Calu3 (cell line): ENCODE measurements at places on chromosomes 1 and 21. TPM values are rescaled to one million over a fixed set of nuclear protein-coding genes. Genes with fewer than 3 reads are reported as not detected.

DNA sequence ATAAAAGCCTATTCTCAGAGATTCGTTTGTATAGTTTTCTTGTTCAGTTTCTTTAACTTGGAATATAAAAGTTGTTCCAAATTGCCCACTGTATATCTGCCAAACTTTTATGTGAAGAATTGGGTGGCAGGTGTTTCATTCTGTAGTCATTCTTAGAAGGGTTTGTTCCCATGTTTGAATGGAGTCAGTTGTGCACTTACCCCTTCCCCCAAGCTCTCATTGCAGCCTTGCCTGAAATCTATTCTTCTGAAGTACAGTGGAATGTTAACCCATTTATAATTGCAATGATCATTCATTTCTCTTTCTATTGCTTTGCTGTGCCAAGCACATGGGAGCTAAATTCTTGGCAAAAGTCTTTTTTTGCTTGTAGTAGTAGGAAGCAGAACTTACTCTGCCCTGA is 375.3 kb upstream of the C1orf87 start:
- DNase-seq = no peak
- H3K4me3 ChIP-seq = no peak overlapping the region
- no peaks in the 10 kb centered on the region for H3K36me3 ChIP-seq
- no peaks in the 10 kb centered on the region for H3K27me3 ChIP-seq
- no peak overlapping the region for H3K27ac ChIP-seq
- no peaks in the 10 kb centered on the region for H3K4me1 ChIP-seq

GRCh38 chr1:5643360-5644107 is 348.7 kb downstream of the NPHP4 start:
- DNase-seq = no peak
- no peak overlapping the region for H3K27ac ChIP-seq
- peaks cover 33% of the 10 kb centered on the region for H3K27me3 ChIP-seq
- H3K4me3 ChIP-seq = no peak overlapping the region
- H3K4me1 ChIP-seq = no peaks in the 10 kb centered on the region
- no peaks in the 10 kb centered on the region for H3K36me3 ChIP-seq

GRCh38 chr1:172442404-172442803 is 1.5 kb downstream of the PIGC start:
- no peak for DNase-seq
- H3K4me1 ChIP-seq = peaks cover 28% of the 10 kb centered on the region
- H3K27ac ChIP-seq = no peak overlapping the region
- peaks cover 11% of the 10 kb centered on the region for H3K36me3 ChIP-seq
- H3K27me3 ChIP-seq = no peaks in the 10 kb centered on the region

- no peak overlapping the region for H3K27ac ChIP-seq
- H3K4me3 ChIP-seq = no peak overlapping the region
- no peaks in the 10 kb centered on the region for H3K27me3 ChIP-seq
- DNase-seq = no peak
Observed at GRCh38 chr1:115461526-115461925, 123.5 kb upstream of the NGF start.

DNA sequence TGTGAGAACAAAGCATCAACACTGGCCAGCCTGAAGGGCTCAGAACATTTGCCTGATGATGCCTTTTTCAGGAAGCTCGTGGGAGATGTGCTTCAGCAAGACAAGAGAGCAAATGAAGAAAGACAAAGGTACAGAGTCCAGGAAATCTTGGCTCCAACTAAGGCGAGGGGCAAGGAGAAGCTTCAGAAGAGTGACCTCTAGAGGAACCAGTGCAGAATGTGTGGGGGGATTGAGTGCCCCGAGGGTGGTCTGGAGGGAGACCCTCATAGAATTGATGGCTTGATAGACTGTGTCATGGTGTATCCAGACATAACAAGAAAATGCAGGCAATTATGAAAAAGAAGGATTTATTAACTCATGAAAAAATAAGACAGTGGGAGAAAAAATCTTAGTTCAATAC is 15.3 kb upstream of the NLRP3 start:
- H3K36me3 ChIP-seq = no peaks in the 10 kb centered on the region
- no peak overlapping the region for H3K4me3 ChIP-seq
- DNase-seq = no peak
- no peaks in the 10 kb centered on the region for H3K4me1 ChIP-seq
- no peaks in the 10 kb centered on the region for H3K27me3 ChIP-seq
- H3K27ac ChIP-seq = no peak overlapping the region

HMGN1 gene
- total RNA-seq = 244 and 262 TPM in 2 replicates

GRCh38 chr1:100461222-100461621 is 76.7 kb upstream of the GPR88 start:
- H3K27ac ChIP-seq = no peak overlapping the region
- peaks cover 13% of the 10 kb centered on the region for H3K4me1 ChIP-seq
- no peaks in the 10 kb centered on the region for H3K27me3 ChIP-seq
- DNase-seq = no peak
- no peaks in the 10 kb centered on the region for H3K36me3 ChIP-seq
- no peak overlapping the region for H3K4me3 ChIP-seq

DNA sequence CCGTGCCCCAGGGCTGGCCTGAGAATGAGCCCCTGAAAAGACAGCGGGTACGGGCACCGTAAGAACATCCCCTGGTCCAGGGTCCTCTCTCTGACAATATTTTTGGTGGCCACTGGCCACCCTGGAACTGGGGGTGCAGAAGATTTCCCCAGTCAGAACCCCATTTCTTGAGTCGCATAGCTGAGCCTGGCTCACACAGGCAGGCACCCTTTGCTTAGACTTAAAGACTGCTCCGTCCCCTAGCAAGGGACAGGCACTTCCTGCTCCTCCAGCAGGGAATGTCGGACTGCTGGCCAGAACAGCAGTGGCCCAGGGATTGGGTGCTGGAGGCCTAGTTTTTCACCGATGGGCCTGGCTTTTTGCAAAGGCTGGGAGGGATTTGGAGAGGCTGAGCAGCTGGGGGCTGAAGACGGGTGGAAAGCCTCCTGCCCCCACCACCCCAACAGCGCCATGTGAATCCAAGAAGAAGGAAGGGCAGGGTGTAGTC is 4.3 kb downstream of the OLIG2 start:
- H3K4me3 ChIP-seq = no peak overlapping the region
- H3K27ac ChIP-seq = no peak overlapping the region
- DNase-seq = no peak
- H3K27me3 ChIP-seq = peaks cover 82% of the 10 kb centered on the region
- no peaks in the 10 kb centered on the region for H3K36me3 ChIP-seq

GRCh38 chr1:156123356-156124196 is 9.1 kb downstream of the LMNA start:
- peak overlapping the region; percentile 99 for H3K27ac ChIP-seq
- peaks cover 98% of the 10 kb centered on the region for H3K36me3 ChIP-seq
- peaks cover 97% of the 10 kb centered on the region for H3K4me1 ChIP-seq
- H3K4me3 ChIP-seq = peak overlapping the region; percentile 82
- DNase-seq = peak; percentile 97

DNA sequence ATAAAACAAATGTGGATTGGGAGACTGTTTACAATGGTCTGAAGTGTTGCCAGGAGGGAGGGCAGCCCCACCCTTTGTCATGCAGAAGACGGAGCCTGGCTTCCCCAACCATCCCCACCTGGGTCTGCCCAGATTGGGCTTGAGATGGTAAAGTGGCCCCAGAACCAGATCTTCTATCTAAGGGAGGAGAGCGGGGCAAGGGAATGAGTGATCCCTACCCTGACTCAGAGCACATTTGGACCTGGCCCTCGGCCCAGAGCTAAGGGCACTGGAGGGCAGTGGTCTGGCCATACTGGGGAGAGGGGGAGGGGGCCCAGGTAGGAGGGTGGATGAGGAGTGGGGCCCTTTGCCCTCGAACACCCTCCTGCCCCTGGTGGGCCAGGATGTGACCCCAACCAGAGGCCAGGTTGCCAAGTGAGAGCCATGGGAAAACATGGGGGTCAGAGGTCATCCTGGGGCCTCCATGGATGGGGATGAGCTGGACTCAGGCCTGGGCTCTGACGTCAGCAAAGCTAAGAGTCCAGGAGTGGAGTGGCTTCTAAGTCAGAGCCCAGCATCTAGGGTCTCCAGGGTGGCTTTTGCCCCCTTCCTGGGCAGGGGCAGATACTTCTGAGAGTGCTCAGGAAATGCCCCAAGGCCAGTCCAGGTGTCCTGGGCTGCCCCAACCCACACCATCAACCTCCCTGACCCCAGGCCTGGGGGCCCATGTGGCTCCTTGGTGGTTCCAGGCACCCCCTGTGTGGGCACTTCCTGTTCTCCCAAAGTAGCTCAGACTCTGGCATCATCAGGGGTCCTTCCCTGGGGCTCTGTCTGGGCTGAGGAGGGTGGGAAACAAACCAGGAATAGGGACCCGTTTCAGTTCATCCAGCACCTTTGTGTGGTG is 1.6 kb upstream of the LEFTY1 start:
- H3K27ac ChIP-seq = peak overlapping the region; percentile 72
- DNase-seq = no peak
- peaks cover 15% of the 10 kb centered on the region for H3K36me3 ChIP-seq
- H3K27me3 ChIP-seq = no peaks in the 10 kb centered on the region
- H3K4me1 ChIP-seq = peaks cover 43% of the 10 kb centered on the region

GRCh38 chr1:9421533-9421873 is 117.8 kb upstream of the SLC25A33 start:
- no peak overlapping the region for H3K27ac ChIP-seq
- DNase-seq = no peak
- peaks cover 14% of the 10 kb centered on the region for H3K27me3 ChIP-seq
- no peak overlapping the region for H3K4me3 ChIP-seq
- no peaks in the 10 kb centered on the region for H3K36me3 ChIP-seq

DNA sequence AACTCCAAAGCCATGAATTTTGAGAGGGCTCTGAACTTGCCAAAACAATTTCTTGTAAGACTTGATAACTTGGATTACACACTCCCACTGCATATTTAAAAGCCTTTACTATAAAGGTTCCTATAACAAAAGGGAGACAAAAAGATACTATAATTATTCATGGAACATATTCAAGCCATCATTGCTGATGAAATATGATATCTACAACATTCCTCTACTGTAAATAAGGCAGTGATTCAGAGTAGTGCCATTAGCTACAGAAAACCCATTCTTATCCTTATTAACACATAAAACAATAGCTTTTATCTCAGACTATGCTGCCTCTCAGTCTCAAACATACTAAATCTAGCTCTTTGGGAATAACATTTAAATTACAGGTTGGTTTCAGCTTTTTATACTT is 675.5 kb upstream of the CXADR start:
- DNase-seq = no peak
- no peaks in the 10 kb centered on the region for H3K36me3 ChIP-seq
- H3K27me3 ChIP-seq = no peaks in the 10 kb centered on the region
- no peaks in the 10 kb centered on the region for H3K4me1 ChIP-seq

TARS2 gene
- total RNA-seq = 42.2 and 51.7 TPM in 2 replicates

DNA sequence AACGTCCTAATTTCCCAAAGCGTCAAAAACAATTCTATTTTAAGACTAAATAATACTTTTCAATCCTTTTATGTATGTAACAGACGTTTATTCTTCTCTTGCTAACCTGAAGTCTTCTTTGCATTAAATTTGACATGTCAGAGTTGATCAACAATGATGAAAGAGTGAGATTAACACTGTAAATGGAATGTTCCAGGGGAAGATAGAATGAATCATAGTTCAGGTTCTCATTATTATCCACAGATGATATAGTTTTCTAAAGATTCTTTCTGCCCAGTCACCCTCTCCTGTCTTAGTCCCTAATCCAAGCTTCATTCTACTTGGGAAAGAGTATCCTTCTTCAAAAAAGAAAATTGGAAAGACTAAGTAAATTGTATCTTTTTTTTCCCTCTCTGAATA is 38.9 kb downstream of the SDCCAG8 start:
- peak overlapping the region; percentile 47 for H3K4me3 ChIP-seq
- H3K27me3 ChIP-seq = no peaks in the 10 kb centered on the region

- H3K4me1 ChIP-seq = peaks cover 28% of the 10 kb centered on the region
- peaks cover 7% of the 10 kb centered on the region for H3K36me3 ChIP-seq
- H3K4me3 ChIP-seq = no peak overlapping the region
- no peaks in the 10 kb centered on the region for H3K27me3 ChIP-seq
Observed at GRCh38 chr1:161956930-161957329, 66.7 kb downstream of the OLFML2B start.

DNA sequence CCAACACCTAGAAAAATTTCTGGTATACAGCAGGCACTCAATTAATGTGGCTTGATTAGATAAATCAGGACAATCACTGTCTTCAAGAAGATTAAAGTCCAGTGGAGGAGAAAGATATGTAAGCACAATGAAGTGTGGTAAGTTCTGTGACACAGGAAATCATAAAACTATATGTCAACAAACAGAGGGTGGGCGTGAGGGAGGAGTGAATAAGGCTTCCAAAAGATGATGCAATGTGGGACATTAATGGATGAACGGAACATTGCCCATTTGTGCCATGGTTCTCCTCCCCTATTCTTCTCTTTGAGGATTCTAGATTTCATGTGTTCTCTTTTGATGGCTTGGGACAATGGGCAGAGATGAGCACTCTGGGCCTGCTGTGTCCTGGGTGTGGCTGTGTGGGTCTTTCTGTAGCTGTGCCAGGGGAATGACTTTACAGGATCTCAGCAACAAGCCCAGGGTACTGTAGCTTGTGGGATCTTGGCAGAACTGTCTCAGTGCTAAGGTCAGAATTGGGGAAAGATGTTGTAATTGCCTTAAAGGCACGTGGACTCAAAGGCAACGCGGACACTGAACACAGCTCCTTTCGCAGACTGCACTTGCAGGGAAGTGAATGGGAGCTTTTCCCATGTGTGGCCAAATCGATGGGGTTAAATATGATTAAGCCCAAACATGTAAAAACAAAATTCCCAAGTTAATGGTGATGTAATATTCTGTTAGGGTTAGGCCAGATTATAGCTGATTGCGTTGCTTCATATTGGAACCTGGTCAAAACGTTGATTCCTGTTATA is 366.9 kb downstream of the TGFB2 start:
- H3K36me3 ChIP-seq = peaks cover 5% of the 10 kb centered on the region
- H3K27ac ChIP-seq = no peak overlapping the region
- H3K27me3 ChIP-seq = no peaks in the 10 kb centered on the region
- no peak for DNase-seq

MATN1 gene
- total RNA-seq = not detected in 2 replicates

SIM2 gene
- 15.1 and 15.4 TPM in 2 replicates for total RNA-seq

DNA sequence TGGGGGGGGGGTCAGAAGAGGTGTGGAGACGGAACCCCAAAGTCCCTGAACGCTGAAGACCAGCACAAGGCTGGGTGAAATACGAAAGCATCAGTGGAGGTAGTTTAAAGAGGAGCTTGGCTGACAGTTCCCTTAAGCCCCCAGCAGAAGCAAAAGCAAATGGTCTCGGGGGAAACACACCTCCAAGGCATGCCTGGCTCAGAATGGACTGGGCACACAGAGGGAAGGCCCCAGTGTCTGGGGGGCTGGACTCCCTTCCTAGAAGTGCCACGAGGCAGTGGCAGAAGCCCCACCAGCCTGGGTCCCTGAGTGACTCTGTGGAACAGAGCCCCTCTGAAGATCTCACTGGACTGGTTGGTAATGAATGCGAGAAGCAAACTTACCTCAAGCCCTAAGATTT is 43.9 kb downstream of the UBE2G2 start:
- H3K36me3 ChIP-seq = no peaks in the 10 kb centered on the region
- peaks cover 42% of the 10 kb centered on the region for H3K27me3 ChIP-seq
- H3K4me3 ChIP-seq = no peak overlapping the region
- peaks cover 9% of the 10 kb centered on the region for H3K4me1 ChIP-seq
- no peak overlapping the region for H3K27ac ChIP-seq
- DNase-seq = no peak

KDF1 gene
- total RNA-seq = 18.9 and 19.4 TPM in 2 replicates

ERICH3 gene
- total RNA-seq = 0.15 and 0.35 TPM in 2 replicates
